ENCODE measurements at places on chromosomes 16 and 17. TPM values are rescaled to one million over a fixed set of nuclear protein-coding genes. Genes with fewer than 3 reads are reported as not detected.
A peak's percentile ranks its signal among the peaks of the same experiment; 100 is the strongest.

DNA sequence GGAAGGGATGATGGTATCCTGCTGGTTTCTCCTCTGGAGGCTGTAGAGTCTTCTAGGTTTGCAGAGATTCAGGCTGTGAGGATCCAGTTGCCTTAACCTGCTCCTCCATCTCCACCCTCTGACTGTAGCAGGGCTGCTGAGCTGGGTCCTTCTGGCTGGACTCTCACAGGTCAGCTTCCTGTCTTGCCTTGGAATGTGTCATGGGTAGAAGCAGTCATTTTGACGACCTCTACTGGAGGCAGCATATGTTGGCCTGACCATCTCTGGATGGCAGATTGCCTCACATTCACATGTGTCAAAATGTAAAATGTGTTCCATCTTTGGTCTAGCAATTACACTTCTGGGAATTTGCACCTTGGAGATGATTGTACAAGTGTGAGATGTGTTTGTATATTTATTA, 504.4 kb upstream of the EEF2KMT start:
- no peak overlapping the region for H3K27ac ChIP-seq
- H3K36me3 ChIP-seq, result no peaks in the 10 kb centered on the region
- H3K27me3 ChIP-seq, result no peaks in the 10 kb centered on the region
- no peak overlapping the region for H3K4me3 ChIP-seq

DNA sequence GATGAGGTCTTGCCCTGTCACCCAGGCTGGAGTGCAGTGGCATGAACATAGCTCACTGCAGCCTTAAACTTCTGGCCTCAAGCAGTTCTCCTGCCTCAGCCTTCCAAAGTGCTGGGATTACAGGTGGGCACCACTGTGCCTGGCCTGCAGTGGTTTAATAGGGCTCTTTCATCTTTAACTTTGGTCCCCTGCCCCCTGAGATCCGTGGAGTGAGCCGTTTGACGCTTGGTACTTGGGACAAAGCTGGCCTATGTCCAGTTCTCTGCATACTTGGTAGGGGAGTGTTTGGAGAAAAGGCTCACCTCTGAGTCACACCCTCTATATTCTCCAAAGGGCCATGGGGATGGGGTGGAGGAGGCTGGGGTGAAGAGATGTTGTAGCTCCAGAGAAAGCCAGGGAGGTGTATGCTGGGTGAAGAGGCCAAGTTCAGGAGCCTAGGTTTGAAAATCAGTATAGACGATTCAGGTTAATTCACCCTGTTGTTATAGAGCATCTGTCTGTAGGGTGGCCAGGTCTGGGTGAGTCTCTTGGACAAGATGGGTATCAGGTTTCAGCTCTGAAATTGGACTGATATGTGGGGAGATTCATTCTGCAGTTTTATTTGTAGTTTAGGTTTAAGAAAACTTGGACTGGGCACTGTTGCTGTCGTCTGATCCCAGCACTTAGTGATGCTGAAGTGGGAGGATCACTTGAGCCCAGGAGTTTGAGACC, 17.6 kb downstream of the ABCC1 start:
- H3K4me1 ChIP-seq, result peaks cover 8% of the 10 kb centered on the region
- no peak for DNase-seq
- H3K36me3 ChIP-seq, result peaks cover 32% of the 10 kb centered on the region
- H3K4me3 ChIP-seq, result no peak overlapping the region
- H3K27me3 ChIP-seq, result no peaks in the 10 kb centered on the region

- no peak overlapping the region for H3K27ac ChIP-seq
- DNase-seq, result no peak
- peaks cover 11% of the 10 kb centered on the region for H3K4me1 ChIP-seq
Observed at GRCh38 chr17:80478487-80479245, 2.3 kb upstream of the NPTX1 start.

IGSF6 gene
- not detected for total RNA-seq

GRCh38 chr16:3038256-3038655, 1.5 kb upstream of the BICDL2 start:
- no peak overlapping the region for H3K4me3 ChIP-seq

DNA sequence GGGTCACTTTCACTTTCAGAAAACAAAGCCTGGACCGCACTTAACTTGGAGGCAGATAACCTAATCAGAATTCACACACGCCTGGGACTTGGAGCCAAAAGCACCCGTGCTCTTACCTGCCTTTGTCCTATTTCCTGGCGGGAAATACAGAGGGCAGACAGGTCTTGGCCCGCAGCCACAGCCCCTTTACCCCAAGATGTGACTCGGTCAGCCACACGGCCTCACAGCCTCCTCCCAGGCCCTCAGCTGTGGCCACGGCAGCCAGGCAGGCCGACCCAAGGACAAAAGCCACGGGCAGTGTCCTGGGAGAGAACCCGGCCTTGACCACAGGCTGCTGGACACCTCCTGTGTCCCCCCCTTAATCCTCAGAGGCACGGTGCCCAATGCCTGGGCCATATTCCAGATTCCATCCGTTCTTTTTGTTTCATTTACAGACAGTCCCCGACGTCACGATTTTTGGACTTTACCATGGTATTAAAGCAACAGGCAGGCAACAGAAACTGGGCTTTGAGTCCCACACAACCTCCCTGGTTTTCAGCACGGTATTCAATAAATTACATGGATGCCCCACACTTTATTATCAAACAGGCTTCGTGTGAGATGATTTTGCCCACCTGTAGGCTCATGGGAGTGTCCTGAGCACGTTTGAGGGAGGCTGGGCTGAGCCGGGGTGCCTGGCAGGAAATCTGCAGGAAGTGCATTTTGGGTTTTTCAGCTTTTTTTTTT, 30.1 kb upstream of the GAA start:
- H3K27ac ChIP-seq, result peak overlapping the region; percentile 18
- H3K4me1 ChIP-seq, result peaks cover 20% of the 10 kb centered on the region
- H3K4me3 ChIP-seq, result no peak overlapping the region
- H3K36me3 ChIP-seq, result peaks cover 4% of the 10 kb centered on the region
- H3K27me3 ChIP-seq, result no peaks in the 10 kb centered on the region
- no peak for DNase-seq

- no peaks in the 10 kb centered on the region for H3K27me3 ChIP-seq
- no peak overlapping the region for H3K4me3 ChIP-seq
- no peak for DNase-seq
- H3K4me1 ChIP-seq, result peaks cover 10% of the 10 kb centered on the region
- peaks cover 17% of the 10 kb centered on the region for H3K36me3 ChIP-seq
- H3K27ac ChIP-seq, result peak overlapping the region; percentile 80
Observed at GRCh38 chr17:49035470-49036269, 38.5 kb downstream of the IGF2BP1 start.

GRCh38 chr16:31262084-31262483, 2.3 kb downstream of the ITGAM start:
- peaks cover 27% of the 10 kb centered on the region for H3K27me3 ChIP-seq
- H3K27ac ChIP-seq, result no peak overlapping the region
- H3K36me3 ChIP-seq, result no peaks in the 10 kb centered on the region
- no peak overlapping the region for H3K4me3 ChIP-seq
- no peak for DNase-seq

CDK5R1 gene
- total RNA-seq, result 4.8 TPM

CHRNE gene
- 1.7 TPM for total RNA-seq

CD79B gene
- total RNA-seq, result not detected

DNA sequence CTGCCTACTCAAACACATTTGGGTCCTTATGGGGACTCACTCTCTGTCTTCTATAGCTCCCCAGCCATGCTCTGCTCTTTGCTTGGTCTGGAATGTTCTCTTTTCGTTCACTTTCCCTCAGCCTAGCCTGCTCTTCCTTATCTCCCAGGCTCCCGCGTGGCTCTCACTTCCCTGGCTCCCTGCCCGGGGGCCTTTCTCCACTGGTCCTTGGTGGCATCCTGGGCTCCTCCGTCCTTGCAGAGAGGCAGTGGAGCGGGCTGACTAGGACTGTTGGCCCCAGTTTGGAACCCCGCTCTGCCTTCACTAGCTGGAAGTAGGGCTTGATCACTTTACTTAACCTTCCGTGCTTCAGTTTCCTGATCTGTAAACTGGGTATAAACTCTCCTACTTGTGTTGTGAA, 31.2 kb downstream of the SHISA6 start:
- H3K27ac ChIP-seq, result no peak overlapping the region
- no peak overlapping the region for H3K4me3 ChIP-seq
- peaks cover 17% of the 10 kb centered on the region for H3K27me3 ChIP-seq
- no peaks in the 10 kb centered on the region for H3K36me3 ChIP-seq
- no peak for DNase-seq

GRCh38 chr17:28475151-28475900, 1.9 kb downstream of the SLC13A2 start:
- H3K36me3 ChIP-seq, result no peaks in the 10 kb centered on the region
- H3K27ac ChIP-seq, result peak overlapping the region; percentile 24
- H3K27me3 ChIP-seq, result peaks cover 4% of the 10 kb centered on the region
- H3K4me1 ChIP-seq, result peaks cover 16% of the 10 kb centered on the region
- no peak for DNase-seq
- H3K4me3 ChIP-seq, result no peak overlapping the region

CRYM gene
- total RNA-seq, result 4.1 TPM

GRCh38 chr16:88610909-88611812, 27.2 kb upstream of the IL17C start:
- H3K4me3 ChIP-seq, result no peak overlapping the region
- no peak for DNase-seq
- H3K27me3 ChIP-seq, result no peaks in the 10 kb centered on the region
- H3K36me3 ChIP-seq, result peaks cover 26% of the 10 kb centered on the region
- H3K27ac ChIP-seq, result no peak overlapping the region
- no peaks in the 10 kb centered on the region for H3K4me1 ChIP-seq

CAPN15 gene
- total RNA-seq, result 48.2 TPM

TOB1 gene
- 32.0 TPM for total RNA-seq

- peak overlapping the region; percentile 96 for H3K4me3 ChIP-seq
- H3K27me3 ChIP-seq, result peaks cover 8% of the 10 kb centered on the region
- H3K36me3 ChIP-seq, result peaks cover 13% of the 10 kb centered on the region
- peaks cover 16% of the 10 kb centered on the region for H3K4me1 ChIP-seq
- no peak for DNase-seq
Observed at GRCh38 chr17:3845291-3845620, 790 bp downstream of the NCBP3 start.

GRCh38 chr17:2697611-2698162, 13.9 kb downstream of the CLUH start:
- no peak for DNase-seq
- peaks cover 6% of the 10 kb centered on the region for H3K36me3 ChIP-seq
- no peaks in the 10 kb centered on the region for H3K4me1 ChIP-seq
- no peak overlapping the region for H3K4me3 ChIP-seq
- H3K27ac ChIP-seq, result no peak overlapping the region

GRCh38 chr17:45320349-45320930, 3.6 kb upstream of the MAP3K14 start:
- H3K4me1 ChIP-seq, result peaks cover 37% of the 10 kb centered on the region
- H3K27me3 ChIP-seq, result no peaks in the 10 kb centered on the region
- no peaks in the 10 kb centered on the region for H3K36me3 ChIP-seq
- DNase-seq, result no peak
- no peak overlapping the region for H3K4me3 ChIP-seq

DNA sequence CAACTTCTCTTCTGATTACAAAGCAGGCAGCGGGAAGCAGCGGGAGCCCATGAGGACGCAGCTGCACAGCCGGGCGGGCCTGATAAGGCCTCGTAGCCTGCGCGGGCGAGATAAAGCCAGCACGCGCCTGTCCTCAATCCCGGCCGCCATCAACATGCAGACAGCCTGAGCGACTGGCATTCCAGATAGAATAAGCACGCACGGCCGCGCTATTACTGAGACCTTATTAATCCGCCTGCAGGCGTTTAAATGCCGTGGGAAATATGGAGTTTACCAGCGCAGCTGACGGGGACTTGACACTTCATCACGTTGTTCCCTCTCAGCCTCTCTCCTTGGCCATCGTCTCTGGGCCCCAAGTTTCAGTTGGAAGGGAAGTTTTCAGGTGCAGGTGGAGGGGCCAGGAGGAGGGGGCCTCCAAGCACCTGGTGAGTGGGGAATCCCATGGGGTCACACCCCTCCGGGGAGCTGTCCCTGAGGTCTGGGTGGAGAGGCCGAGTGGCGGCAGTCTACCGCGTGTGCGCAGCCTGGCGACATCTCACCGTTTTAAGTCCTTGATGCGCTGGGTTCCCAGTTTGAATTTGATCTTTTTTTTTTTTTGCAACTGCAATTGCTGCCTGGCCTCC, 27.3 kb upstream of the CBFA2T3 start:
- no peaks in the 10 kb centered on the region for H3K4me1 ChIP-seq
- peaks cover 48% of the 10 kb centered on the region for H3K27me3 ChIP-seq

DNA sequence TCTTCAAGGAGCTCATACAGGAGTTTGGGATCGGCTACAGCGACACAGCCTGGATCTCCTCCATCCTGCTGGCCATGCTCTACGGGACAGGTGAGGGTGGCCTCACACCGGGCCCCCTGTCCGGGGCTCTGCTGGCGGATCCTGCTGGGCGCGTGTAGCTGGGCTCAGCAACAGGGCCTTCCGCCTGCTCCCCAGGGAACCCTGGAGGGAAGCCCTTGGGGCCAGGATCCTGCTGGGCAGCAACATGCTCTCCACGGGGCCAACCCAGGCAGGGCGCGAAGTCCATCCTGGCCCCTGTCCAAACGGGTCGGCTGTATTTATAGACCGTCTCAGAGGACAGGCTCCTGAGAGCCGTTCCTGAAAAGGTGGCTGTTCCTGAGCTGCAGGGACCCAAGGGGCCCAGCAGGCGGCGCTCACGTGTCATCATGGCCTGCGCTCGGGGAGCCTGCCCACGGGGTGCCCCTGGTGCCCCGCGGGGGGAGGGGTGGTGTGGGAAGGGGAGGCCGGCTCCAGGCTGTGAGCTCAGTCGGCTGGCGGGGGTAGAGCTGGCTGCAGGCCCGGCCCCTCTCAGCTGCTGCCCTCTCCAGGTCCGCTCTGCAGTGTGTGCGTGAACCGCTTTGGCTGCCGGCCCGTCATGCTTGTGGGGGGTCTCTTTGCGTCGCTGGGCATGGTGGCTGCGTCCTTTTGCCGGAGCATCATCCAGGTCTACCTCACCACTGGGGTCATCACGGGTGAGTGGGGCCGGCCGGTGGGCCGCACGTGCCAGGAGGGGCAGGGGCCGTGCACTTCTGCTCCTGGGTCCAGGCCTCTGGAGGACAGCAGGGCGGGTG, 7.5 kb downstream of the SLC16A3 start:
- H3K27ac ChIP-seq, result no peak overlapping the region
- no peak for DNase-seq
- H3K4me1 ChIP-seq, result peaks cover 17% of the 10 kb centered on the region
- peaks cover 6% of the 10 kb centered on the region for H3K36me3 ChIP-seq
- no peaks in the 10 kb centered on the region for H3K27me3 ChIP-seq

KRT20 gene
- not detected for total RNA-seq

GRCh38 chr16:10635365-10636021, 55.1 kb upstream of the EMP2 start:
- no peak overlapping the region for H3K27ac ChIP-seq
- no peaks in the 10 kb centered on the region for H3K36me3 ChIP-seq
- DNase-seq, result no peak

ZCCHC14 gene
- 37.3 TPM for total RNA-seq

GRCh38 chr16:19348125-19348524, 62.6 kb downstream of the CLEC19A start:
- H3K36me3 ChIP-seq, result no peaks in the 10 kb centered on the region
- H3K27me3 ChIP-seq, result peaks cover 7% of the 10 kb centered on the region
- no peak for DNase-seq
- H3K27ac ChIP-seq, result no peak overlapping the region
- H3K4me1 ChIP-seq, result peaks cover 8% of the 10 kb centered on the region

DNA sequence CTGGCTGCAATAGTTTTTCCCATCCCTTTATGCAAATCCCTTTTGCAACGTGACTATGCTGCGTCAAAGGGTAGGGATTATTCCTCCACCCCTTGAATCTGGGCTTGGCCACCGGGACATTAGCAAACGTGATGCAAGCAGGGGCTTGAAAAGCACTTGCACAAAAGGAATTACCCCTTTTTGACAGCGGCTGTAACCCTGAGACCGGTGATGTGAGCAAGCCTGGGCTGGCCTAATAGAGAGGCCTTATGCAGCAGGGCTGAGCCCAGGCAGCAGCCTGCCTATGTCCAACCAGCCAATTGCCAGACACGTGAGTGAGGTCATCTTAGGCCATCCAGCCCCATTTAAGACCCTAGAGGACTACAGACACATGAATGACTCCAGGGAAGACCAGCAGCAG, 30.4 kb upstream of the PAFAH1B1 start:
- DNase-seq, result no peak
- no peaks in the 10 kb centered on the region for H3K27me3 ChIP-seq
- no peaks in the 10 kb centered on the region for H3K36me3 ChIP-seq
- peaks cover 4% of the 10 kb centered on the region for H3K4me1 ChIP-seq
